NCI-H748 treated with DMSO at 0.1 percent for 48 hours (cell line): ENCODE measurements at places on chromosomes 2 and 18.

DNA sequence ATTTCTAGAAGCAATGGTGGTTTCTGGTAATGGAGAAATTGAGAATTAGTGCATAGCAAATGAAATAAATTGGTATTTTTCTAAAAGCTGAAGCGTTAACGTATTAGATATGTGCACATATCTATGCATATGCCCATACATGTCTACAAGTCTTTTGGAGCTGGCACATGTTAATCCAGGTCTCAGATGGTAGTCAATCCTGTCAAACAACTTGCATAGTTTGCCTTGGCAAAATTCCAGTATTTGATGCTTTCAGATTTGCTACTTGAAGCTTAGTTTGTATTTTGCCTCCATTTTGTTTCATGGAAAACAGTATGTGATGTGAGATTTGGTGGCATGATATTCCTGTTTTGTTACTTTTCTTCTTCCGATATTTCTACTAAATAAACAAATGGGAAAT is 304.6 kb downstream of the PARD3B start:
- DNase-seq = peak; percentile 86

- no peak for DNase-seq
Measured at GRCh38 chr2:49288902-49289700, 134.8 kb upstream of the FSHR start.

GRCh38 chr2:218618102-218618860 is 10.6 kb downstream of the PLCD4 start:
- no peak for DNase-seq

DNA sequence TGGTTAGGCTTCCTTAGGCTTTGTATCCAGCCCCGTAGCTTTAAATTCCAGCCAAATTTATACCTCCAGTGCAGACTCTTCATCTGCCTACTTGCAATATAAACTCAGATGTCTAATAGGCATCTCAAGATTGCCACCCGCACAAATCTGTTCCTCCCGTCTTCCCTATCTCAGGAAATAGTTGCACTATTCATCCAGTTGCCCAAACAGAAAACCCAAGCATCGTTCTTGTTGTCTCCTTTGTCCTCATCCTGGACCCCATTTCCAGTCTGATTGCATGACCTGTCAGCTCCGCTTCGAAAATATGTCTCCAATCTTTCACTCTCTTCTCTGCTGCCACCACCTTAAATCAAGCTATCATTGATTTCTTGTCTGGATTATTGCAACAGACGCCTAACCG is 2.3 kb downstream of the FKBP1B start:
- no peak for DNase-seq

DNA sequence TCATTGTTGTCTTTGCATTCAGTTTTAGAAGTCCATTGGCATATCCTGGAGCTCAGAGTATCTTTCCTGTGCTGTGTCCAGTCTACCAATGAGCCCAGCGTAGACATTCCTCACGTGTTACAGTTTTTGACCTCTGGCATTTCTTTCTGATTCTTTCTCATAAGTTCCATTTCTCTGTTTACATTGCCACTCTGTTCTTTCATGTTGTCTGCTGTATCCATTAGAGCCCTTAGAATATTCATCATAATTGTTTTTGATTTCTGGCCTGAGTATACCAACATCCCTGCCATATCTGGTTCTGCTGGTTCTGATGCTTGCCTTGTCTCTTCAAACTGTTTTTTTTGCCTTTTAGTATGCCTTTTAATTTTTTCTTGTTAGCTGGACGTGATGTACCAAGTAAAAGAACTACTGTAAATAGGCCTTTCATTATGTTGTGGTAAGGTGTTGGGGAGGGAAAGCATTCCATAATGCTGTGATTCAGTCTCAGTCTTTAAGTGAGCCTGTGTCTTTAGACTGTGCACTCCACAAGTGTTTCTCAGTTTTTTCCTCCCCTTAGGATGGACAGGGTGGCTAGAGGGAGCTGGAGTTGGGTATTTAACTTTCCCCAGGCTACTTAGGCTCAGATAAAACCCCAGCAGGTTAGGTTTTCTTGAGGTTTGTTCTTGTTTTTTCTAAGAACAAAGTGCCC is 35.6 kb downstream of the CEP192 start:
- no peak for DNase-seq

DNA sequence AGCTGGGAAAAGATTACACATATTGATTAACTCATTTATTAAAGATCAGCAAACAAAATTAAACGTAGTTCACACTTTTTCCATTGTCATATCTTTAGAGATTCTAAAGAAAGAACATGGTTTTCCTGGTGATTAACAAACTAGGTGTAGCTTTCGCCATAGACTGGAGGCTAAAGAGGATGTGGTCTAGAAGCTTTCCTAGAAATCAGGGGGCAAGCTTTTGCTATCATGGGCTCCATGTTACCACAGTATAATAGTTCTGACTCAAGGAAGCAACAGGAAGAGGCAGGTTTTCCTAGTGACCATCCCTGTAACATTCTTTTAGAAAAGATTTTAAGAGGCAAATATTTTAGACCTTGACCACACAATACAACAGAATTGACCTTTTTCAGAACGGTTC is 232.7 kb downstream of the METTL4 start:
- DNase-seq = no peak

DNA sequence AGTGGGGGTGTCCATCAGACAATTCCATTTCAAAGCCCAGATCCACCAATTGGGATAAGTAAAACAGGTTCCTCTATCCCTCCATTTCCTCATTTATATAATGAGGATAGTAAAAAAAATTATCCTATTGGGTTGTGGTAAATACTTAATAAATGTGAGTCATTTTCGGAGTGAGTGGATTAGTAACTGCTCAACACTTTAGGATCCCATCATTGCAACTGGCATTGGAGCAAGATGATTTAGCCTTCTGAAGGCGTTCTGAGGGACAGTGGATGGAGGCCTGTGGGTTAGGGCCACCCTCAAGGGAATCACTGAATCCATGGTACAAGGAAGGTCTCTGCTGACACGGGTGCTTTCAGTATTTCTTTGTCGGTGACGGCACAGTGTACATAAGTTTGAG is 108.6 kb upstream of the FZD7 start:
- no peak for DNase-seq

GRCh38 chr18:78738076-78738690 is 241.4 kb upstream of the SALL3 start:
- no peak for DNase-seq

DNA sequence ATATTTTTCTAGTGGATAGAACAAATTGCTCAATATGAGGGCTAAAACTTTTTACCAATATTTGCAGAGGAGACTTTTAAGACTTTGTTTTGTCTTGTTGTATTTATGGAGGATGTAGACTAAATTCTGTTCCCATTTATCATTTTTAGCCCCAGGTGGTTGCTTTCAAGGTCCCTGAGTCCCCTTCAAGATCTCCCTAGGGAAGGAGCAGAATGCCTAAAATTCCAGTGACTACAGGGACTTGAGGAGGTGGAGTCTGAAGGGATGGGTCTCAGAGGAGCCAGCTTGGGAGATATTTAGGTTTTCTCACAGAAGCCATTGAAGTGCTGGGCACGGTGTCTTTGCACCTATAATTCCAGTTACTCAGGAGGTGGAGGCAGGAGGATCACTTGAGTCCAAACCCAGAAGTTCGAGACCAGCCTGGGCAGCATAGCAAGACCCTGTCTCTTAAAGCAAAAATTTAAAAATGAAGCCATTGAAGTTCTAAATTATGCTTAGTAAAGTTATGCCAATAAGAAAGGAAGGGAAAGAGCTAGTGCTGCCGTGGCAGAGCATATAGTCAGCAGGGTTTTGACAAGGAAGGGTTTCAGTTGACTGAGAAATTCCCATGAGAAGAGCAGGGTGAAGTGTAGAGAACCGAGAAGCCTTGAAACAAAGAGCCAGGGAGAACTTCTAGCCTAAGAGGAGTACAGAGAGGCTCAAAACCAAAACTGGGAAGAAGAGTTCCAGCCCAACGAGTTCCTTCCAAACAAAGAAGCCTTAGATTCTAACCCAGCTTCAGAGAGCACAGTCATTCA is 43.4 kb downstream of the COMMD1 start:
- DNase-seq = no peak

DNA sequence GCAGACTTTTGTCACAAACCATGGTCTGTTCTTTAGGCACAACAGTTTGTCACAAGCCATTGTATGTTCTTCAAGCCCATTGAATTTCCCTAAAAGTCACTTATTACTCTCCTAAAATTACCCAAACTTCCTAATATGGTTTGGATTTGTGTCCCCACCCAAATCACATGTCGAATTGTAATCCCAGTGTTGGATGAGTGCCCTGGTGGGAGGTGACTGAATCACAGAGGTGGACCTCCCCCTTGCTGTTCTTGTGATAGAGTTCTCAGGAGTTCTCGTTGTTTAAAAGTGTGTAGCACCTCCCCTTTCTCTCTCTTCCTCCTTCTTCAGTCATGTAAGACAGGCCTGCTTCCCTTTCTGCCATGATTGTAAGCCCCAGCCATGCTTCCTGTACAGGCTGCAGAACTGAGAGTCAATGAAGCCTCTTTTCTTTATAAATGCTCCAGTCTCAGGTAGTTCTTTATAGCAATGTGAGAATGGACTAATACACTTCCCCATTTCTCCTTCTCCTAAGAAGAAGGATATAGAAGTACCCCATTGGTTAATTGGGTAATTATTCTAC is 11.2 kb upstream of the GYPC start:
- no peak for DNase-seq

DNA sequence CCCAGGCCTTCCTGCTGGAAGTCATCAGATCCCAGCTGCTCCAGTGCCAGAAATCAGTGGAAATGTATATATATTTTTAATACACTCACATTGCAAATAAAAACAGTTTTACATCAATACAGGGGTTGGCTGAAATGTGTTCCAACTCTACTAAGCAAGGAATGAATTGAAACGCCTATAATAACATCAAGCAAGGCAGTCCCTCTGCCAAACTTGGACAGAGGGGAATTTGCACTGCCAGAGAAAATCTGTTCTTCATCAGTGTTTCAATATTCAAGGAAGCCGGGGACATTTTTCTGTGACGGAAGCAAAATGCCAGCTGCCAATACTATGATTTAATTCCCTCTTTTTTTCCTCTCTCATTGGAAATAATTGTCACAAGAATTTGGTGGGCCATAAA is 335.3 kb downstream of the TNS1 start:
- no peak for DNase-seq

DNA sequence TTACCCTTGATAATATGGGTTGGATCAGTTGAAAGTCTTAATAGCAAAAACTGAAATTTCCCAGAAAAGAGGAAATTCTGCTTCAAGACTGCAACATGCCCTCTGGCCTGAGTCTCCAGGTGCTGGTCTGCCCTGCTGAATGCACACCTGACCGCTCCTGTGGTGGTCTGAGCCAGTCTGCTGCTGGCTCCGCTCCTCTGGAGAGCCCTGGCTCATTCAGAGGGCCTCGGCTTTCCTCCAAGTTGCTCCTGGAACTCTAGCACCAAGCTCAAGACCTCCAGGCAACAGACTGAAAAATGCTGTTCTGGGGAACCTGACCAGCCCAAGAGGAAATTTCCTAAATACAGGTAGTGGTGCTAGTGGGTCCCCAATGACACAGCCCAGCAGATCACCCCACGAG is 64.8 kb downstream of the DIPK1C start:
- DNase-seq = no peak

DNA sequence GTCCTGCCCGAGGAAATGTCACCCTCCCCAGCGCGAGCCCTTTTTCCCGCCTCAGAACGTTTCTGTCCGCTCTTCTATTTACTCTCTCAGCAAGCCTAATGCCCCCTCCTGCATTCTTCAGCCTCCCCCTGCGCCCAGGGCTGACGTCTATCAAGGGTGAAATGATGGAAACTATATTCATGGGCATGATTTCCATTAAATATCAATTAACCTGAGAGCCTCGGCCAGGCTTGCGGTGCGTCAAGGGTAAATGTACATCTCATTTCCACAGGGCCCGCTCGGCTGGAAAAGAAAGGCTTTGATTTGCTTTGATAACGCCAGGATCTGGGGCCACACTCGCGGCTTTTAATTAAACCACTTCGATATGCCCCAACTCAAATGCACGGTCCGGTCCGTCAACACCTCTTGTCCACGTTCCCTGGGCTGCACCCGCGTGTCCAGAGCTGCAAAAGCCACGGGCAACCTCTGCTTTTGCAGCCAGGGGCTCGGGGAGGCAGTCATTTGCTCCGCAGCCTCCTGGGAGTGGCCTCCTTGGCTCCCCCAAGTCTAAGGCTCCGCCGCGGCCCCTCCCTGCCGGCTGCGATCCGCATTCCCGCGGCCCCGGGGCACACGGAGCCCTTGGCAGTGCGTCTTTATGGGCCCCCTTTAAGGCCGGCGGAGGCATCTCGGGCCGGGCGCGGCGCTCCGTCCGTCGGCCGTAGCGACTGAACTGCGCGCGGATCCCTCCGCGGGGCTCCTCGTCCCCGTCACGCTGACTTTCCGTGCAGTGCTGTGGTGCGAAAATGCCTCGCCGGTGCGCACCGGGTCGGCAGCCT is at the start of gene HOXD8:
Gene HOXD8 (plus strand): TSS at position 724 of the 815 bp plus-strand sequence. CDS start 662 bp downstream, outside the sequence.
- DNase-seq = peak; percentile 79

DNA sequence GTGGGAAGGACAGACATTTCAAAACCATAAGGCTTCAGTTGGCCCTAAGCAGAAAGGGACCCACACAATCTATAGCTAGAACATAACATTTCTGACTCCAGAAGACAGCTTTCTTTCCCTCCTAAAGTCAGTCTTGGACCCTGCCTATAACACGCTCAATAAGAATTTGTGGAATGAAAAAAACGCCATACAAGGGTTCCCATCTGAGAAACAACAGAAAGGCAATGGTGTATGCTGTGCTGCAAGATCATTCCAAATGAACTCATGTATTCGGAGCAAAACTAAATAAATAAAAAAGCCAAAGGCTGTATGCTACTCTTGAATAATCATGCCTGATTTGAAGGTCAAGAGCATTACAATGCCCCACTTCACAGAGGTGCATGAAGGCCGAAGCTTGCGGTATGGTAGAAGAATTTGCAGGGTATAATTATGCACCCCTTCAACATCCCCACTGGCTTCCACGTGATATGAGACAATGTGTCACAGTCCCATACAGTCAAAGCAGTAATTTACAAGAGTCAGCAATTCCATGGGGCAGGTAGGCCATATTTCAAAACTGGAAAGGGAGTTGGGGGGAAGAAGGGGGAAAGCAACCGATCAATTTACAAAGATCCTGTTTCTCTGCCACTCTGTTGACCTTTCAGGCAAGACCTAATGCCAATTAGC is 61.4 kb upstream of the SLC14A2 start:
- no peak for DNase-seq

- peak; percentile 23 for DNase-seq
Measured at GRCh38 chr2:191625016-191625415, 52.9 kb upstream of the NABP1 start.

- no peak for DNase-seq
Measured at GRCh38 chr2:184769686-184770085, 171.4 kb downstream of the ZNF804A start.

DNA sequence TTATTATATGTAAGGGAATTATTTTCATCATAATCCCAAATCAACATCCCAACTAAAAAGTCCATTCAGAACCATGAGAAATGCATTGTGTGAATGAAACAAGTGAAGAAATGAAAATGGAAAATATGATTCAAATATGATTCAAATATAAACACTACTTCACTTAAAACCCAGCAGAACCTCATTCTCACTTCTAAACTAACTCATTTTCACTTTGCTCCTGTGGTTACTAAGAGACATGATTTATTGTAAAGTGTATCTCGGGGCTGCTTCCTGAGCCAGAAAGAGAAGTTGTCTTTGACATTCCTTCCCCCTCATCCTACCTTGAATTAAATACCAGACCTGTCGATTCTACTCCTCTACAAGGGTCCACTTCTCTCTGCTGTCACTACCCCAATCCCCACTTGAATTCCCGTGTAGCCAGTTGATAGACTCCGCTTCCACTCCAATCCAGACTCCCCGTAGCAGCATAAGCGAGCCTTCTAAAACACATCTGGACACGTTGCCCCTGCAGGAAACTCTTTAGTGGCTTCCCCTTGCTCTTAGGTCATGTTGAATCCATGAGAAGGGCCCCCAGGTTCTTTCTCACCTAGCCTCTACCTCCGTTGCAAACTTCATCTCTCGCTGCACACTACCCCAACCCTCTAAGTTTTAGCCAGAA is 697.0 kb upstream of the ID2 start:
- no peak for DNase-seq
